ENCODE measurements at places on chromosomes 5 and 9. TPM values are rescaled to one million over a fixed set of nuclear protein-coding genes. Genes with fewer than 3 reads are reported as not detected.

- DNase-seq: no peak
Observed at GRCh38 chr5:88807327-88807726, 75.7 kb downstream of the MEF2C start.

GRCh38 chr9:115328677-115329076 is 210.7 kb upstream of the TNC start:
- no peak for DNase-seq

DNA sequence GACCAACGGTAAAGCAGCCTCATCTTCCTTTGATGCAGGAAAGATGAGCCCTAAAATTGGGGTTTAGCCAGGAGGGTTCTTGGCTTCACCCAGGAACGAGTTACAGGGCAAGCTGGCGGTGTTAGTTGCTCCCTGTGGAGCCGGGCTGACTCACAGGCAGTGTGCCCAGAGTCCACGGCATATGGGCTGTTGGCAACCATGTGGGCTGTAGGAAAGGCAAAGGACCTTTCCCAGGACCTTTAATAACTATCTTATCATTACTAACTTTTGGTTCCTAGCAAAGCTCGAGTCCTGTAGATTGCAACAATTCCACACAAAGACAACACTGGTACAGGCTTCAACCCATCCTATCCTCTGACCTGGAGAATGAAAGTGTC is 29.8 kb upstream of the CLPTM1L start:
- DNase-seq: no peak

The SPATA31E1 gene
- not detected for total RNA-seq

The ASPN gene
- total RNA-seq: 1.6 TPM

- DNase-seq: no peak
Observed at GRCh38 chr9:136793086-136793946, 2.2 kb downstream of the TMEM141 start.

DNA sequence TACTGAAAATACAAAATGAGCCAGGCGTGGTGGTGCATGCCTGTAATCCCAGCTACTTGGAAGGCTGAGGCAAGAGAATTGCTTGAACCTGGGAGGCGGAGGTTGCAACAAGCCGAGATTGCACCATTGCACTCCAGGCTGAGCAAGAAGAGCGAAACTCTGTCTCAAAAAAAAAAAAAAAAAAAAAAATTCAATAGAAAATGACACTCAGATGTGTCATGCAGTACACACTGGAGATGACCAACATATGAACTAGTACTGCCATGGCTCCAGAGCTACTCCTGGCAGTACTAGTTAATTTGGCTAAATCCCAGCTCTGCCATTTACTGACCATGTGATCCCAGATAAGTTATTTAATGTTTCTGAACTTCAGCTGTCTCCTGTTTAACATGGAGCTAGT is 7.3 kb downstream of the ATOX1 start:
- DNase-seq: peak; percentile 49

- DNase-seq: no peak
Observed at GRCh38 chr9:93910598-93910997, 44.6 kb downstream of the BARX1 start.

DNA sequence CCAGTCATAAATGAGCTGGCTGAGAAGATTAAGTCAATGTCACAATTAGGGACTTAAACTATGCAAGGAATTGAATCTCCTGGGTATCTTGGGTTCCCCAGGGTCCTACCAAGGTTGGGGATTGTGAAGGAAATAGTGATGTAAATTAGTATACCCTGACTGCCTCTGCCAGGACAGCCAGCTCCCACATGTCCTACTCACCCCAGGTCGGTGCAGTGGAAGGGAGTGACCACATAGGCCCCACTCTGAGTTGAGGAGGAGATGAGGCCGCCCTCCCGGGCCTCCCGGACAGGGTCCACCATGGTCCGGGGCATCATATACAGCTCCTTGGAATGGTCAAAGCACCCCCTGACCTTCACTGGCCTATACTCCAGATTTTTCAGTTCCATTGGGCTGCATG is 2.7 kb downstream of the SURF1 start:
- no peak for DNase-seq

DNA sequence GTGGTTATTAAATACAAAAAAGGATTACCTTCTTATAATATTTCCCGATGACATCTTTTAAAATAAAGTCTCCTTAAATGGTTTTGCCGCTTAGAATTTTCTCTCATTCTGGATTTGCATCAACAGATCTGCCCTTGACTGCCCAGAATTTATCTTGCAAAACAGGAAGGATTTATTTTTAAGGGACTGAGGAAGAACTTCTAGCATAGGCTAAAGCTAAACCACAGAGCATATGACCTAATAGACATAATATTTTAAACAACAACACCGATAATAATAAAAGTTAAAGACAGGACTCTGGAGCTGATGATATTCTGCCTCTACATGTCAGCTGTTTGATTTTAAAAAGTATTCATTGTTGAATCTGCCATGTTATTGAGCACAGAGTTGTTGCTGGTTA is 145.3 kb upstream of the ADCY2 start:
- DNase-seq: no peak

The NFIB gene
- 5.8 TPM for total RNA-seq

- no peak for DNase-seq
Observed at GRCh38 chr5:333945-334344, 12.4 kb downstream of the AHRR start.

GRCh38 chr5:172554562-172554961 is 86.5 kb upstream of the NEURL1B start:
- no peak for DNase-seq

DNA sequence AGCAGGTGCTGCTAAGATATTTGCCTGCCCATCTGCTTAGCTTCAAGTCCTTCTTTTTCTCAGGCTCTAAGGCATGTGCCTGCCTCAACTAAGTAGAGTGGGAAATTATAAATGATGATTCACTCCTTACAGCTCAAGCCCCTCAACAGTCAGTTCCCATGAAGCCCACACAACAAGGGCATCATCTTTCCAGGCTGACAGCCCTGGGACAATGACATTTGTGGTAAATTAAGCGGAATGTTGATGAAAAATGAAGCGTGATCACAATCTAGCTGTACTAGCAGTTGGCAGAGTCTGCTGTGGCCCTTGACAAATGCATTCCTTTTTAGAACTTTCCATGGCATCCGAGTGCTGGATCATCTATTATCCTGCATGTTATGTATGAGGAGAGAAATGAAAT is 548.6 kb downstream of the KIF4B start:
- DNase-seq: no peak

GRCh38 chr5:105836268-105836667 is 1834.5 kb downstream of the EFNA5 start:
- peak; percentile 59 for DNase-seq

The ABCA2 gene
- total RNA-seq: 15.5 TPM

GRCh38 chr5:6950250-6950649 is 237.0 kb downstream of the TENT4A start:
- DNase-seq: no peak

GRCh38 chr9:22065431-22066200 is 56.5 kb upstream of the CDKN2B start:
- DNase-seq: no peak

The SAPCD2 gene
- 5.2 TPM for total RNA-seq

DNA sequence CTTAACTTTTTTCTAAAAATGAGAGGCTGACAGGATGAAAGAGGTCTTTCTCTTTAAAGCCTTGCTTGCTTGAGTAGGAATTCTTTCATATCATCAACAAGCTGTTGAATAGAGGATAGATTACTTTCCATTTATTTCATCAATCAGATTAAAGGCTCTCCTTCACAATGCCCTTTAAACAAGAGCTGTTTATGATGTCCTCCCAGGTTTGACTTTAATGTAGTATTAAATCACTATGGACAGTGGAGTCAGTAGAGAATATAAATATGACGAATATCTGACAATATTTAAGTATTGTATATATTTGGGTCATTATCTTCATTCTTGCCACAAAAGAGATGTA is 282.0 kb downstream of the ISL1 start:
- DNase-seq: no peak

The MYORG gene
- 0.64 TPM for total RNA-seq

DNA sequence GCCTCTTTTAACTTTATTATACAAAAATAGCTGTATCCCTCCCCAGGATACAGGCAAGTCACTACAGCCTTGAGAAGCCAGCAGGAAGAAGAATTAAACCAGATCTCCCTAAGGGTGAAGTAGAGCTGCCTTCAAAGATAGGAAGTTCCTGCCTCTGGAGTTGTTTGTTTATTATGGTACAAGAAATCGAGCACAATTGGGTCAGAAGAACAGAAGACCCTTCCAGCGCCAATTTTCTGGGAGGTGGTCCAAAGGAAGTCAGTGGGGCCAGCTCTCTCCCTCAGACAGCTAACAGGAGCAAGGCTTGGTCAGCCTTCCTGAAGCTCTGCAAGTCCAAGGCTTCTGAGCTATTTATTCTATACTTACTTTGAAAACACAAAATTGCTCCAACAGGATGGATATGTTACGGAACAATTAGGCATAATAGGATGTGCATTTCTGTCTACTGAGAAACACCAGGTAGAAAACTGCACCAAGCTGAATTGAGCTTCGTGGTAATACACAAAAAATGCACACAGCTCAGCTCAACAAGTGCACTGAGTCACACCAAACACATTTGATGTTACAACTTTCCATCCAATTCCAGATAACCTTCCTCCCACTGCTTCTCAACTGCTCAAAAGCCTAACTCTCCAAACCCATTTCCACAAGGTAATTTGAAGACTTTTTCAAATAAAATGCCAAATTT is 16.0 kb downstream of the SERINC5 start:
- DNase-seq: no peak

DNA sequence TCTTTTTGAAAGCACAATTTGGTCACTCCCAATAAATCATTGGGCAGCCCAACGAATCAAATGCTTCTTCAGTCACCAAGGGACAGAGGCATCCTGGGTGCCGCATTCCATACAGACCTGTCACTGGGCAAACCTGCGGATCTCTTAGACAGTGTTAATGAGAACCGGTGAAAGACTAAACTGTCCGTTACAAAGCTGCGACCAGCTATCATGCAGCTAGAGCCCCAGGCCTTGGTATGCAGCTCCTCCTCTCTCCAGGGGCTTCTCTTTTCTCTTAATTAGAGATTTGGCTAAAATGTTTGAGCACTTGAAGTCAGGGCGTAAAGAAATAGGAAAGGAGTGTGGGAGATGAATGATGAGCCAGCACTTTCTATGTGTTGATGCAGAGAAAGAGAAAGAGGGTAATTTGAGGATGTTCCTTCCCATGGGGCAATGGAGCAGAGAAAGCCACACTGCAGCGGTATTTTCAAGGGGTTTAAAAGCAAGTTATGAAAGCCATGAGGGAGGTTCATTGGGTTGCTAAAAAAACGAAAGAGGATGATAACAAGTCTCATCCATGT is 175.3 kb downstream of the RFK start:
- no peak for DNase-seq

The SLC6A3 gene
- total RNA-seq: not detected

GRCh38 chr5:168736281-168736831 is 157.2 kb upstream of the PANK3 start:
- no peak for DNase-seq

DNA sequence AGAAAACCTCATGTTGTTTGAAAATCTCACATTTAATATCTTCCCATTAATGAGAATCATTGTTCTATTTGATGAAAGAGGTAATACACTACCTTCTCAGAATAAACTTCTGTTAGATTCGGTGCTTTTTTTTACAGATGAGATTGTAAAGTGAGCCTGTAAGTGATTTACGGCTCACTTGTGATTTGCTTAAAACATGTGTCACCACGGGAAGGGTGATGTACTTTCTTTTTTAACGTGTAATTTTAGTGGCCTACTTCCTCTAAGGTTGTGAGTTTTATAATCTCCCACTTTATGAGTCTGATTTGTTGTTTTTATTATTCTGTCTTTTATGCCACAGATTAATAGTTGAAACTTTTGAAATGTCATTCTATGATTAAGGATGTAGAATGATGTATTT is 15.9 kb downstream of the ANXA1 start:
- no peak for DNase-seq

The SLC22A5 gene
- total RNA-seq: 5.8 TPM

GRCh38 chr5:125043781-125044391 is 297.4 kb upstream of the ZNF608 start:
- no peak for DNase-seq

- peak; percentile 78 for DNase-seq
Observed at GRCh38 chr9:88388886-88389605, 802 bp downstream of the SPIN1 start.

GRCh38 chr5:124889850-124890249 is 143.4 kb upstream of the ZNF608 start:
- no peak for DNase-seq

- DNase-seq: no peak
Observed at GRCh38 chr9:120729791-120730241, 15.5 kb upstream of the MEGF9 start.

The IRX1 gene
- total RNA-seq: not detected

The FYB1 gene
- not detected for total RNA-seq

The JAK2 gene
- total RNA-seq: 11.6 TPM

The PCDH12 gene
- total RNA-seq: under 0.01 TPM

DNA sequence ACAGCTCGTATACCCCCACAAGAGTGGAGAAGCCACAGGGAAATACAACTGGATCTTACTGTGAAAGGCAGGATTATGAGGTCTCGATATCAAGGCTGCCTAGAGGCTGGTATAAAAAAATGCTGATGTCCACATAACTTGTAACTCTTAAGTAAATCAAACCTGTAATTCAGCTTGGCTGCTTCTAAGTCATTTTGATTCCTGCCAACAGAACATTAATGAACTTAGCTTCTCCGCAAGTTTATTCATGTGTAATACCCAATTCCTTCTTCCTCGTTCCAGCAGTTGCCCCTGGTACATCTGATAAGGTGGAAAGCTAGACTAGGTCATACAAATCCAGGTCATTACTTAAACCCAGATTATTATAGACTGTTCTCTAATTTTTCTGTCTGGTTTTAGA is 16.4 kb upstream of the SMIM15 start:
- no peak for DNase-seq

- DNase-seq: no peak
Observed at GRCh38 chr5:55510523-55510880, 24.3 kb downstream of the PLPP1 start.

- peak; percentile 34 for DNase-seq
Observed at GRCh38 chr5:179588166-179588565, 35.3 kb downstream of the HNRNPH1 start.

DNA sequence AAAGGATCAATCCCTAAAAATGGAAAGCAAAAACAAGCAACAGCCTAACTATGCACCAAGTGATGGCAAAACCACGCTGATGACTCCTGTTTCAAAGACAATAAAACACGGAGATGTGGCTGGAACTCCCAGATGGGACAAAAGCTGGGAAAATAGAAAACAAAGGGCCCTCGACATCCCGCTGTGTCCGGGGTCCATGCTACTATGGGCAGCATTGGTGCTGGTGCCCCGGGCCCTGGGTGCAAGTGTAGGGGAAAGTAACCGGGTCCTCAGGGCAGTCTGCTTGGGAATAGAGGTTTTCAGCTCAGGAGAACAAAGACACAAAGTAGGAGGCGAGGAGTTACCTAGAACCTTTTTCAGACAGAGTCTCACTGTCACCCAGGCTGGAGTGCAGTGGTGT is 46.1 kb downstream of the MRPL36 start:
- DNase-seq: no peak

- DNase-seq: peak; percentile 77
Observed at GRCh38 chr5:15003511-15003920, 131.9 kb upstream of the ANKH start.

The ANKRD55 gene
- total RNA-seq: under 0.01 TPM

- no peak for DNase-seq
Observed at GRCh38 chr9:134565316-134565915, 76.2 kb upstream of the COL5A1 start.

Measured in fibroblast of villous mesenchyme (primary cell).